ENCODE measurements at places on chromosomes 5 and 9.

GRCh38 chr5:43191740-43192557 is at the start of gene NIM1K:
TSS of gene NIM1K (plus strand) at chr5:43192225. CDS start at chr5:43245776, 53,551 bp downstream.
- peak; percentile 10 for DNase-seq

DNA sequence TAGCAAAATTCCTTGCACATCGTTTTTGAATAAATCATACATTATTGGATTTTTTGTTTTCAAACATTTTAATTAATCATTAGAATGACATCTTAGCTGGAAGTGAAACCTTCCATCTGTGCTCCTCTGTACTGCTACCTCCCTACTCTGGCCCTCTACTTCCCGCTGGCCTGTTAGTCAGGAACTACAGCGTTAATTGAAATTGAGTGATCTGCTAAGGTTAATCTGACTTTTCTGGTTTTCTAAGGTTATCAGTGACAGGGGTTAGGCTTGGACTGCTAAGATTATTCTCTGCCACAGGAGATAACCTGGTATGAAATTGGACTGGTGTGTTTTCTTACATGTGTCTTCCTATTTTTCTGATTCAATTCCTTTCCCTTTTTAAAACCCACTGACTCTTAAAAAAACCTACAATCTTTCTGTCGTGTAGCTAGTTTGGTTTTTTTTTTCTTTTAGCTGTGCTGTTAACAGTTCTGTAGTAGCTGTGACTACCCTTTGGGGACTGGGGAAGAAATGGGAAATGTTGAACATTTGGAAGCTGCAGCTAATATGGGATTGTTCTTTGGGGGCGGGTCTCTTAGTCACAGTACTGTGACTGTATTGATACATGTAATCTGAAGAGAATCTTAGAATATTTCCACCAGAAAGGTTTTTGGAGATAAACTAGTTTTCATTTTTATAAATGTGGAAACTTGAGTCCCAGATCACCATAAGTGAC is 4.6 kb downstream of the KIF2A start:
- DNase-seq = no peak

DNA sequence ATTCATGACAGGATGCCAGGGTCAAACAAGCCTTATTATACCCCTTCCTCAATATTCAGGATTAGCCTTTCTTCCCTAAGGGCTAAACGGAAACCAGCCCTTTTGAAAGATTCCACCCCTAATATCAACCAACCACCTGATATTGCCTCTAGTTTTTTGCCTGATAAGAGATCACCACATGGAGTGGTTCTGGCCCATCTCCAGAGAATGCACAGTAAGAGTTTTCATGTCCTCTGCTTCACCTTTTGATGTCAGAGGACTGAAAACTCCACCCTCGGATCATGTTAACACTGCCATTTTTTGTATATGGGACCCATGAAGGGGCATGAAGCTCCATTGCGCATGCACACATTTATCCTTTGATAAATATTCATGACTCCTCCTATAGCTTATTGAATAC is 5.8 kb upstream of the LNPEP start:
- DNase-seq = no peak

DNA sequence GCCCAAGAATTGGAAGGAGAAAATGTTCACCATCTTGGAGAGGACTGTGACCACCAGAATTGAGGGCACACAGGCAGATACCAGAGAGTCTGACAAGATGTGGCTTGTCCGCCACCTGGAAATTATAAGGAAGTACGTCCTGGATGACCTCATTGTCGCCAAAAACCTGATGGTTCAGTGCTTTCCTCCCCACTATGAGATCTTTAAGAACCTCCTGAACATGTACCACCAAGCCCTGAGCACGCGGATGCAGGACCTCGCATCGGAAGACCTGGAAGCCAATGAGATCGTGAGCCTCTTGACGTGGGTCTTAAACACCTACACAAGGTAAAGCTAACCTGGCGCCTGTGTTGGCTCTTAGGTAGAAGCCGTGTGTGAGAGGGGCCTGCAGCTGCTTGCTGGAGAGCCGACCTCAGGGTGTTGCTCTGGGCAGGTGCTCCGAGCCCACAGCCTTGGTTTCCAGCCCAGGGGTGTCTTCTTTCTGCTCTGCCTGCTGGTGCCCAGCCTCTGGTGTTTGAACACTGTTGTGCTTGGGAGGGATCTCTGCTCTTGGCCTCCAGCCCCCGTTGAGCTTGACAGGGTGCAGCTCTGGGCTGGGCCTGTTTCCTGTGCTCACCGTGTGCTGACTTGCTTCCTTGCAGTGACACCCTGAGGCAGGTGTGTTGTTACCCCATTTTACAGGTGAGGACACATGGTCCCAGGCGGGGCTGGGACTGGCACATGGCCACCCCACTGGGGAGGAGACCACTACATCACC is 10.9 kb downstream of the EXOC3 start:
- DNase-seq = no peak

- DNase-seq = no peak
Measured at GRCh38 chr5:123099514-123100151, 10.6 kb downstream of the PRDM6 start.

- DNase-seq = no peak
Measured at GRCh38 chr5:8012131-8012977, 143.4 kb downstream of the MTRR start.

DNA sequence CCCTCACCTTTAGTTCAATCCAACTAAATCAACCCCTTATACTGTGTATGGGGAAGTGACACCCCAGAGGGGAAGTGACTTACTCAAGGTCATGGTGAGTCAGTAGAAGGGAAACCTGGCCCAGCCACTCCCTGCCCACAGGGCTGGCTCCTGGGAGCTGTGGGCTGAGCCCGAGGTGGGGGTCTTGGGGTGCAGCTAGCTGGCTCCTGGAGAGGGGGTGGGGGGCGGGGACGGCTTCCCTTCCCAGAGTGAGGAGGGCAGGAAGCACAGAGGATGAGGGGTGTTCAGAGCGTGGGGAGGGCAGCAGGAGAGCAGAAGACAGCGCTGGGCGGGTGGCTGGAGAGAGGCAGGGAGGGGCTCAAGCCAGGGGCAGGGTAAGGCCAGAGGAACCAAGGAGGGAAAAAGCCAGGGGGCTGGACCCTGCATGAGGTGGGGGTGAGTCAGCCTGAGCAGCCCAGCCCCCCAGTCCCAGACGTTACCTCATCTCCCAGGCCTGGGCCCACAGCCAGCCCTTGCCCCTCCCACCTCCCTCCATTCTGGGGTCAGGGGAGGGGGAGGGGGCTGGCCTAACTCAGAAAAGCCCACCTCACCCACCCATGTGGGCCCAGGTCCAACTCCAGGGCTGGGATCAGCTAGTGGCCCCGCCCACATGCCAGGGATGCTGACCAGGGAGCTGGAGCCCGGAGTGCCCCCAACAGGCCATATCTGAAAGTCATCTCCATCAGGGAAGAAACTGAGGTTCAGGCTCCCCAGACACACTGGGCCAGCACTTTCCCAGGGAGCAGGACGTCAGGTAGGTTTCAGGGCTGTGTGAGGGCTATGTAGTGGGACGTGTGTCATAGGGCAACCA is 2.8 kb downstream of the PDLIM7 start:
- DNase-seq = no peak

DNA sequence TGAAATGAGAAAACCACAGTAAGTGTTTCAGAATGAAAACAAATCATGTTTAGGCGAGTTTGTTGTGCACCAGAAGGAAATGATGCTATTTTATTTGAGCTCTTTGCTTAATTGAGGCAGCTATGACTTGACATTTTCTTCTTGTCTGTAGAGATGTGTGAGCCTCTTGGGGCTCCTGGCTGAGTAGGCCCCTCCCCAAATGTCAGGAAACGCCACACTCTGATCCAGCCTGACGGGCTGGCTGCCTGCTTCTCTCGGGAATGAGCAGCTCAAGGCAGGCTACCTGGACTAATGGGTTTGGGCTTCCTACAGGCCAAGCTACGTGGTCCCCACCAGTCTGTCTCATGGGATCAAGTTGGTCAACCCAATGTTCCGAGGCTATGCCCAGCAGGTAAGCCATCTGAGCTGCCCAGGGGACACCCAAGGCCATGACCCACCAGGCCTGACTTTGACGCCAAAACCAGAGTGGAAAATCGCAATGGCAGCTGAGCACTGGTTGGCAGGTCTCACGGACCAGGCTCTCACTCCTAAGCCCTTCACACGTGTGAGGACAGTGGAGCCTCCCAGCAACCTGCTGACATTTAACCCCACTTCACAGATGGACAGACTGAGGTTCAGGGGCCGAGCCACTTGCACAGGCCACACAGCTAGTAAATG is 29.9 kb downstream of the USP20 start:
- no peak for DNase-seq

- no peak for DNase-seq
Measured at GRCh38 chr5:139082813-139083498, 115.2 kb downstream of the SIL1 start.

DNA sequence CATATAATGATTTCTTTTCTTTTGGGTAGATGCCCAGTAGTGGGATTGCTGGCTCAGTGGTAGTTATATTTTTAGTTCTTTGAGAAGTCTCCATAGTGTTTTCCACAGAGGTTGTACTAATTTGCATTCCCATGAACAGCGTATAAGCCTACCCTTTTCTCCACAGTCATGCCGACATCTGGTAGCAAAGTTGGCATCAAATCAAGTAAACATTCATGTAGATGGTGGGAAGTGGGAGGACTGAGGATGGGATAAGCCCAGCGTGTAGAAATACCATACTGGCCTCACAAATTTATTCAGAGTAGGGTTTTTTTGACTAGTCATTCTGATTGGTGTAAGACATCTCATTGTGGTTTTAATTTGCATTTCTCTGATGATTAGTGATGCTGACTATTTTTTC is 115.4 kb downstream of the EGFLAM start:
- no peak for DNase-seq

DNA sequence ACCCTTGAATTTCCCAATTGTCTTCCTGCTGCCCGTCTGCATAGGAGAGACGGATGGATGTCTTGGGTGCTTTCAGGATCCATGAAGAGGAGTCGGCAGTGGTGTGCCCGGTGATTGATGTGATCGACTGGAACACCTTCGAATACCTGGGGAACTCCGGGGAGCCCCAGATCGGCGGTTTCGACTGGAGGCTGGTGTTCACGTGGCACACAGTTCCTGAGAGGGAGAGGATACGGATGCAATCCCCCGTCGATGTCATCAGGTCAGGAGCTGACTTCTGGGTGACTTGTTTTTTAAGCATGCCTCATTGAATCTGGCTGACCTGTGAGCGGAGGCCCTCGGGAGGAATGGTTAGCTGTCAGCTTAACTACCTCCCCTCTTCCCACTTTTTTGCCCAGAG is 24.2 kb downstream of the GALNT12 start:
- no peak for DNase-seq

DNA sequence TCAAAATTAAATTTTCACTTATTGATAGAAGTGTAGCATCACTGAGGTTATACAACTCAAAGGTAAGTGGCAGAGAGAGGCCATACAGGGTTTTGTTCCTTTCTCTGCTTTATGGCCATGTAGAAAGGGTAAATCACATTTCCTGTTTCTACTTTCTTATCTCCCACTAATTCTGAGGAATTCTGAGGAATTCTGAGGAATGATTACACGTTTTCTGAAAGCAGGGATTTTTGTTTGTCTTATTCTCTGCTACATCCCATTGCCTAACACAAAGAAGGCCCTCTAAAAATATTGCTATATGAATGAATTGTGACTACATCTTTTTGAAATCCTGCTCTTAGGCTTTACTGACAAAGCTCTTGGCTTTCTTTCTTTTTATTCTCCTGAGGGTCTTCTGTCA is 516.9 kb upstream of the ZNF608 start:
- no peak for DNase-seq

- no peak for DNase-seq
Measured at GRCh38 chr5:6758236-6758635, 45.0 kb downstream of the TENT4A start.

- DNase-seq = no peak
Measured at GRCh38 chr9:88898039-88898720, 93.1 kb upstream of the S1PR3 start.

DNA sequence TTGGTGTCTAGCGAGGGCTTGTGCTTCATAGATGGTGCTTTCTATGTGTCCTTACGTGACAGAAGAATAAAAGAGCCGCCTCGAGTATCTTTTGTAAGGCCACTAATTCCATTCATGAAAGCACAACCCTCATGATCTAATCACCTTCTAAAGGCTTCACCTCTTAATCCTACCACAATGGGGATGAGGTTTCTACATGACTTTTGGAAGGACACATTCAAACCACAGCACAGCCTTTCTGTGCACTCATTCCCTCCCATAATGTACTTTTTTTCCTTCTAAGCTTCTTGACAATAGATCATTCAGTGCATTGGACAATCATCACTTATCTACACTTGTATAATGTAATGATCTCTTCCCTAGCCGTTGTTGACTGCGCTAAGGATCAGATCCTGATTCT is 774.8 kb downstream of the BRINP1 start:
- DNase-seq = no peak

DNA sequence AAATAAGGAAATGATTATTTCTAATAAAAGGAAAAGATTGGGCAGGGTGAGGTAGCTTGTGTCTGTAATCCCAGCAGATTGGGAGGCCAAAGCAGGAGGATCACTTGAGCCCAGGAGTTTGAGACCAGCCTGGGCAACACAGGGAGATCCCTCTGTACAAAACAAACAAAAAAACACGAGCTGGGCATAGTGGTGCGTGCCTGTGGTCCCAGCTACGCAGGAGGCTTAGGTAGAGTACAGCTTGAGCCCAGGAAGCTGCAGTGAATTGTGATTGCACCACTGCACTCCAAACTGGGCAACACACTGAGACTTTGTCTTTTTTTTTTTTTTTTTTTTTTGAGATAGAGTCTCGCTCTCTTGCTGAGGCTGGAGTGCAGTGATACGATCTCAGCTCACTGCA is 18.8 kb downstream of the GDA start:
- no peak for DNase-seq

- DNase-seq = no peak
Measured at GRCh38 chr9:32725066-32725860, 58.1 kb upstream of the TMEM215 start.

DNA sequence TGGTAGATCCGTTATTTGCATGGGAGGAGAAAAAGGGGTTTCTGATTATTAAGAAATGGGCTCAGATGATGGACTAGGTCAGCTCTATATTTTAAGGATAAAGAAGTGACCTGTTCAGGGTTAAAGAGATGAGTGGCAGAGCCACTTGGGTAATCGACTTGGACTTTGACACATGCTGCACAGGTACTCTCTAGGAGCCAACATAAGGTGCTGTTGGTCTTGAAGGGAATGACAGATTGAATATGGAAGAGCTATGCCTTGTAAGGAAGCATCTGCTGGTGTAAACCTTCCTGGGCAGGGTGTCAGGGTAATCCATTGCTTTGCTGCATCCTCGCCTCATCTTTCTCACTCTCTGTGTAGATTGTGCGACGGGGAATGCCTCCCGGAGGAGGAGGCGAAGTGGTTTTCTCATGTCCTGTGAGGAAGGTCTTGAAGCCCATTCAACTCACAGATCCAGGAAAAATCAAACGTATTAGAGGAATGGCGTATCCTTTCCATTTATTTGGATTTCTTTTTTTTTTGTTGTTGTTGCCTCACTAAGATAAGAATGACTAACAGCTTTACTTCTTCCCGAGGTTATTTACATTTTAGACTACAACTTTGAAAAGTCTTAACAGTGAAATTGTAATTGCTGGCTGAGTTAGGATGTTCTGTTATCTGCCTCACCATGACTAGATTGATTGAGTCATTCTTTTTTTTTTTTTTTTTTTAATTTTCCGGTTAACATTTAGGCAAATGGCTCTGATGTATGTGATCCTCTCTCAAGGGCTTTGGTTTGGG is 41.2 kb downstream of the RCL1 start:
- no peak for DNase-seq
